ENCODE measurements at places on chromosomes 13 and 19. TPM values are rescaled to one million over a fixed set of nuclear protein-coding genes. Genes with fewer than 3 reads are reported as not detected.

DNA sequence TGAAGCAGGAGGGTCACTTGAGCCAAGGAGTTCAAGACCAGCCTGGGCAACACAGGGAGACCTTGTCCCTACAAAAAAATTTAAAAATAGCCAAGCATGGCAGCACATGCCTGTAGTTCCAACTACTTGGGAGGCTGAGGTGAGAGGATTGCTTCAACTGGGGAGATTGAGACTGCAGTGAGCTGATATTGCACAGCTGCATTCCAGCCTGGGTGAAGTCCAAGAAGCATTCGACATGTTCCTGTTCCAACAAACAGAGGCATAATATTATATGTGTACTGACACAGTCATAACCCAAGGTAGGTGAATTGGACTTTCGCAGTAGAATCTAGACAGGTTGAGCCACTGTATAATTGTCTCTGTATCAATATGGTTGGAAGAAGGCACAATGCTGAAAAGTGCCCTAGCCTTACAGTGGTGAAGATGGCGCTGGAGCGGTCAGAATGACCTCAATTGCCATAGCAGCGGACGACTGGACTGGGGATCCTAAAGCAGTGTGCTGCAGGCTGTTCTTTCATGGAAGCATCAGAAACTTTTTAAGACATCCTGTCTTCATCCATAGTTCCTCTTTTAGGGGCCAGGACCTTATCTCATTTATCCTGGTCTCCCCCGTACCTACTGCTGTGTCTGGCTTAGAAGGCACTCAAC lies 112.0 kb upstream of the CLDN10 start:
- ATAC-seq = no peak

GRCh38 chr13:114298866-114299265 lies 15.4 kb upstream of the CHAMP1 start:
- ATAC-seq = no peak

The ZNF20 gene
- 31.9 TPM for total RNA-seq

DNA sequence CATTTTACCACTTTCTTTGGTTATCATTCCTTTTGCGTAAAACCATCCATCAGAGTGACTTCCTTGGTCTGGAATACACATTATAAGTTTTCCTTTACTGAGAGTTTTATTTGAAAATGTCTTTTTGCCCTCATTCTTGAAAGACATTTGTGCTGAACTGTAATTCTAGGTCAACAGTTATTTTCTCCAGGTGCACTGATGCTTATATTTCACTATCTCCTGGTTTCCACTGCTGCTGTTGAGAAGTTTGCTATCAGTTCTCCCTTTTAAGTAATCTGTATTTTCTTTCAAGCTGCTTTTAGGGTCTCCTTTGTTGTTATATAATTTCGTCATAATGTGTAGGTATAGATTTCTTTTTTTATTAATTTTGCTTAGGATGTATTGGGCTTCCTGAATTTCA lies 160.0 kb downstream of the DCT start:
- ATAC-seq = no peak

The FFAR3 gene
- total RNA-seq = 1.2 TPM

The DMWD gene
- total RNA-seq = 46.9 TPM

DNA sequence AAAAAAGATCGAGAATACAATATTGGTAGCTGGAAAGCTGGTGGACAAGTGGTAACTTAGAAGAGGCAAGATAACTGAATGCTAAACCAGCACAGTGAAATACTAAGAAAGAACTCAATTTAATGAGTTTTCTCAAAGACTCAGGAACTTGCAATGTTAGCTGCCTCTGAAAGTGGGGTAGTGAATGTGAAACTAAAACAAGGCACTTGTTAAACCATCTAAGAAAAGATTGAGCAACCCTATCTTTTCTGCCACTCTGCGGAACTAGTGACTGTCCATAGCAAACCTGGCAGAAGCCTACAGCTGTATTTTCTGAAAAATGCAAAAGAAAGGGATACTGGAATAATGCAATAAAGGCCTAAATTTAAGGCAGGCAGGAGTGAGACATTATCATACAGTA lies 1574.4 kb upstream of the PRR20A start:
- peak; percentile 32 for ATAC-seq
